Uterus (tissue), 4 donors: ENCODE measurements at places on chromosomes 12 and 14. TPM values are rescaled to one million over a fixed set of nuclear protein-coding genes. Genes with fewer than 3 reads are reported as not detected.

GRCh38 chr12:67067453-67068203 is 201.5 kb upstream of the CAND1 start:
- no peak for DNase-seq

DNA sequence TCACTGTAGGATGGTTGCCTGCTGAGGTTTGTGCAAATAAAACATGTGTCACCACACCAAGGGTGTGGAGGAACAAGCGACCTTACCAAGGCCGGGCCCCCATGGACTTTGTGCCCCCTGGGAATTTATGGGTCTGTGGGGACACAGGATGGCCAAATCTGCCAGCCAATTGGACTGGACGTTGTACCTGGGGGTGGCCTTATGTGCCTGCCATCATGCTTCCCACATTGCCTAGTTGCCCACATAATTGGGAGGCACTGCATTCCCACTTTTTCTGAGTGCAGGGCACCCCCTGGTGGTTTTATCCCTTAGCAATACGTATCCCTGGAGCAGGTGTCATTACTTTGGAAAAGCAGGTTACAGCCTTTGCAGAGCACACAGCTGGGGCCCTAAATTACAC is 92.6 kb upstream of the TMPO start:
- DNase-seq, result no peak

DNA sequence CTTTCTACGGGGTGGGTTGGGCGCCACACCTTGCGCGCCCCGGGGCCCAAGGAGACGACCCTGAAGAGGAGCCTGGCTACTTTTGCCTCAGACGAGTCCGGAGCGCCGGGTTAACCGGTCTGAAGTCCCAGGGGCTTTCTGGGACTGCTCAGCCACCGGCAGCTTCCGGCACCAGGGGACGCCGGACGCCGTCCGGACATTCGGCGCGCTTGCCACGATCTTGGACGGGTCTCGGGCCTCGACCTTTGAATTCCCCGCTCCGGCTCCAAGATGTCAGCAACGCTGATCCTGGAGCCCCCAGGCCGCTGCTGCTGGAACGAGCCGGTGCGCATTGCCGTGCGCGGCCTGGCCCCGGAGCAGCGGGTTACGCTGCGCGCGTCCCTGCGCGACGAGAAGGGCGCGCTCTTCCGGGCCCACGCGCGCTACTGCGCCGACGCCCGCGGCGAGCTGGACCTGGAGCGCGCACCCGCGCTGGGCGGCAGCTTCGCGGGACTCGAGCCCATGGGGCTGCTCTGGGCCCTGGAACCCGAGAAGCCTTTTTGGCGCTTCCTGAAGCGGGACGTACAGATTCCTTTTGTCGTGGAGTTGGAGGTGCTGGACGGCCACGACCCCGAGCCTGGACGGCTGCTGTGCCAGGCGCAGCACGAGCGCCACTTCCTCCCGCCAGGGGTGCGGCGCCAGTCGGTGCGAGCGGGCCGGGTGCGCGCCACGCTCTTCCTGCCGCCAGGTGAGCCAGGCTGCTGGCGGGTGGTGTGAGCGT is at the start of gene ACOT4:
TSS of gene ACOT4 (plus strand) at position 184 of the 760 bp plus-strand sequence. CDS start at position 271, 87 bp downstream.
- DNase-seq, result no peak

- no peak for DNase-seq
These were observed 279.2 kb downstream of the SYT1 start for GRCh38 chr12:79143803-79144202.

- no peak for DNase-seq
These were observed 2.0 kb upstream of the XPOT start for GRCh38 chr12:64402181-64402580.

DNA sequence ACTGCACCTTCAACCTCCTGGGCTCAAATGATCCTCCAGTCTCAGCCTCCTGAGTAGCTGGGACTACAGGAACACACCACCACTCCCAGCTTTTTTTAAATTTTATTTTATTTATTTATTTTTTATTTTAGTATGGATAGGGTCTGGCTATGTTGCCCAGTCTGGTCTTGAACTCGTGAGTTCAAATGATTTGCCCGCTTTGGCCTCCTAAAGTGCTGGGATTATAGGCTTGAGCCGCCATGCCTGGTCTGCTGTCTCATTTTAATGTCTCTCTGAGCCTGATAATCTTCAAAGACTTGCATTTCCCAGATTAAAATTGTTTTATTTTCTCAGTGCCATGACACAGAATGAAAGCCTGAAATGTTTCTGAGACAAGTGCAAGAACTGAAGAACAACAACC is 1.2 kb upstream of the INHBC start:
- no peak for DNase-seq

- DNase-seq, result no peak
These were observed 25.2 kb downstream of the DDX51 start for GRCh38 chr12:132118876-132119275.

GRCh38 chr12:109630815-109631214 is 57.2 kb downstream of the MVK start:
- DNase-seq, result no peak

- no peak for DNase-seq
These were observed 103.6 kb downstream of the NTF3 start for GRCh38 chr12:5535541-5535940.

DNA sequence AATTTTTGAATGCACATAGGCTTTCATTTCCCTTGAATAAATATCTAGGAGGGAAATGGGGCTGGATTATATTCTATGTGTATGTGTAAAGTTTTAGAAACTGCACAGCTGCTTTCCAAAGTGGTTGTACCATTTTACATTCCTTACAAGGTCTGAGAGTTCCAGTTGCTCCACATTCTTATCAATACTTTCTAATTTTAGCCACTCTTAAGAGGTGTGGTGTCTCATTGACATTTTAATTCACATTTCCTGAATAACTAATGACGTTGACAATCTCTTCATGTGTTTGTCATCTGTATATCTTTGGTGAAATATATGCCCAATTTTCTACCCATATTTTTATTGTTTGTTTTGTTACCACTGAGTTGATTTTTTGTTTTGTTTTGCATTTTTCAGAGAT is 74.6 kb upstream of the VASH1 start:
- DNase-seq, result no peak

GRCh38 chr12:123548107-123548506 is 14.6 kb upstream of the RILPL1 start:
- DNase-seq, result no peak

KRT81 gene
- total RNA-seq, result not detected

DPF3 gene
- 1.6 TPM for total RNA-seq

B4GALNT1 gene
- 4.0 TPM for total RNA-seq

TGM1 gene
- 1.6 TPM for total RNA-seq

FAM181A gene
- not detected for total RNA-seq

ZNF385A gene
- 16.9 TPM for total RNA-seq

OVCH1 gene
- not detected for total RNA-seq

SPRYD4 gene
- 2.6 TPM for total RNA-seq

ESPL1 gene
- not detected for total RNA-seq

KRT6B gene
- not detected for total RNA-seq

SERPINA9 gene
- not detected for total RNA-seq
